ENCODE measurements at places on chromosomes 3 and 15.

DNA sequence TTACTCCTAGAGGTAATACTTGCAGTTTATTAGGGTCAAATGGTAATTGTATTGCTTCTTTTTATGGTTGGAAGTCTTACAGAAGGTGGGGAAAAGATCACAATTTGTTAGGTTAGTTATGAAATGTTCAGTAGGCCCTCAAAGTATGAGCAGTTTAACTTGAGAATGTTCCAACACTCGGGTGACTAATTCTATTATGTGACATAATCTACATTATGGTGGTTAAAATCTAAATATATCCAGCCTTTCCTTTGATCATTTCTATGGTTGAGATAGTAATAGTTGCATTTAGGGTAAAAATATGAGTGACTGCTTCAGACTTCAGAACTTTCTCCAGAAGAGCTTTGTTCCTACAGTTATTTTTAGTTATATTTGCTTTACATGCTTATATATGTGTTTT, 19.6 kb upstream of the FBXO22 start:
- no peak for DNase-seq

GRCh38 chr15:60496853-60497252, 17.9 kb upstream of the ICE2 start:
- DNase-seq: no peak

GRCh38 chr3:58258392-58259055, 20.9 kb downstream of the ABHD6 start:
- DNase-seq: no peak

DNA sequence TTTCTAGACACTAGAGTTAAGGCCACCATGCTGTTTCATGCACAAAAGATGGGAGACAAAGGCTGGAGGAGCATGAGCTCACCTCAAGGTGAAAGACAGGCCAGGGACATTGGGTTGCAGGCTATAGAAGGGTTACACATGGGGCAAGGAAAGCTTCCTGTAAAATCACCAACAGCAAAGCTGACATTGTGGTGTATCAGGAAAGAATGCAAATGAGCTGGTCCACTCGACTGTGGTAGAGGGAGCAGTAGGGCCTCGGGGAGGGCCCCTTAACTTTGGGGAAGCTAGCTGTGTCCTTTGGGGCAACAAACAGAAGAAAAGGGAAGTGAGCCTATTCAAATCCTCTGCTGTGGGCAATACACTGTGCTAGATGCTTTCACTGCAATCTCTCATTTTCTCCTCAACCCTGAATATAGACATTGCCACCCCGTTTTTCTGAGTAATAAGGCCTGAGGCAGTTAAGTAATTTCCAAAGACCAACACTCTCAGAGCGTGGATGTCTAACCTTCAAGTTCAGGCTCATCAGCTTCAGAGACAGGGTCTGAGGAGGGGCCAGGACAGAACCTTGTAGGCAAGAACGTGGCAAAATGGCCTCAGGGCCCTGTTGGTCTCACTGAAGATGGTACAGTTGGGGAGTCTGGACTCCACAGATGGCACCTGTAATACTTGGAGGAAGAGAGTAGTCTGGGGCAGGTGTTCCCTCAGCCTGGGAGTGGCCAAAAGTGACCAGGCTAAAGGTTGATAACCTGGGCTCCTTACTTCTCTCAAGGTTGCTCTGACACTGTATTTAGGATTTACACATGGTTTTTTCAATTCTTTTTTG, 24.1 kb downstream of the CX3CR1 start:
- peak; percentile 15 for DNase-seq

- DNase-seq: no peak
Observed at GRCh38 chr3:65854606-65855304, 184.0 kb downstream of the MAGI1 start.

DNA sequence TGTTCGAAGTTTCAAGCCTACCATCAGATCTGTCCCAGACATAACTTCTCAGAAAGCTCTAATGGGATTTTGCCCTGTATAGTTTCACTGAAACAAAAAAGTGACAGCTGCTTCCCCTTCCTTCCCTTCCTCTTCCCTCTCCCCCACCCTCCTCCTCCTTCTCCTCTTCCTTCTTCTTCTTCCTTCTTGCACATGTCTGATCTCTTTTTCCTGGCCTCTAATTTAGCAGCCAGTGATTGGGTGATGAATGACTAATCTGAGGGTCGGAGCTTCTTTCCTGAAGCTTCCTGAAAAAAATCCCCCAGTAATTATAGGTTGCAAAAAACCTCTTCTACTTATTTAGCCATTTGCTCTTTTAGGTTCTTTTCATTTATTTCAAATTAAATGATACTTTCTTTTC, 168.7 kb downstream of the POTEB3 start:
- no peak for DNase-seq

GRCh38 chr3:124318656-124319055, 326.7 kb upstream of the ROPN1 start:
- no peak for DNase-seq

- no peak for DNase-seq
Observed at GRCh38 chr3:119035014-119035346, 334 bp upstream of the IGSF11 start.

DNA sequence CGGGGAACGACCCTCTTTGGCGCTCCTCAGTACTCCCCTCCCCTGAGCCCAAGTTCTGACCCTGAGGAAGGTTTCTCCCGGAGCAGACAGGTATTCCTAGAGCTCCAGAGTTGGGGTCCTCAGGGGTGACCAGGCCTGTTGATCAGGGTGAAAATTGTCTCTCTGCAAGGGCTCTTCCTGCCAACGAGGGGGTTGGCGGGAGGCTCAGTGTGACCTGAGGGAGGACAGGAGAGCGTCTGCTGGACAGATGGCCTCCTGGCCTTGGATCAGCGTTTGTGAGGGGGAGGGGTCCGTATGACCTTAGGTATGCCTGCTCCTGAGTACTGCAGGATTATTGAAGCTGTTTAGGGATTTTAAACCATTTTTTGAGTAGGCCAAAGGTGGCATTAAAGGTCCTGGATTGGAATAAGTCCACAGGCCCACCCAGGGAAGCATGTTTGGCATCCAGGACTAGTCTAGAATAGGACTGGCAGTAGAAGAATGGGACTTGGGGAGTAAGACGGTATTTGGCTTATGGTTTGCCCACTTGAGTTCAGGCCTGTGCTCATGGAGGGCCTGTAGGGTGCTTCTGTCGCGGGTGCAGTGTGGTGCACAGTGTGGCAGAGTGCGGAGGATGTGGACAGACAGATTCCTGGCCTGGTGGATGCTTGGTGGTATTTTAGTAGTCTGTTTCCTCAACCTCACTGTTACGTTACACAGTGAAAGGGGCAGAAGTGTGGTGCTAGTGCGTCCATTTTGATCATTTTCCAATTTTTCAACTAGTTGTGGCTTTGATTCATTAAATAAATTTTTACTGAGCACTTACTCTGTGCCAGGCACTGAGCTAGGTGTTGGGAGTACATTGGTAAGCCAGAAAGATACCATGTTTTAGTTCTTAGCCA, 959 bp downstream of the ZNF592 start:
- no peak for DNase-seq

DNA sequence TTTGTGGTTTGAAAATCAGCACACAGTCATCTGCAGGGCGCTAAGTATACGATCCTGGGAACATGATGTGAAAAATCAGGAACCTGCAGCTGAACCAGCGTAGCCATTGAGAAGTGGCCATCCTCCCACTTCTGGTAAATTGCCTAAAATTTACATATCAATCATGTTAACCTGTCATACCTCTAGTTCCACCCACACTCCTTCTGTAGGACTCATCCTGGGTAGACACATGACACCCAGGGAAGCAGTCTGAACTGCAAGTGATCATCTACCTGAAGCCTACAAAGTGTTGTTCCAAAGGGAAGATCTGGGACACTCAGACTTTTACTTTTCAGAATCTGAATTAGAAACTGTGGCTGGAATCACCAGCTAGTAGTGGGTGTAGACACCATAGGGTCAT, 5.5 kb upstream of the PSMD6 start:
- no peak for DNase-seq
